ENCODE measurements at places on chromosomes 12 and 14.

DNA sequence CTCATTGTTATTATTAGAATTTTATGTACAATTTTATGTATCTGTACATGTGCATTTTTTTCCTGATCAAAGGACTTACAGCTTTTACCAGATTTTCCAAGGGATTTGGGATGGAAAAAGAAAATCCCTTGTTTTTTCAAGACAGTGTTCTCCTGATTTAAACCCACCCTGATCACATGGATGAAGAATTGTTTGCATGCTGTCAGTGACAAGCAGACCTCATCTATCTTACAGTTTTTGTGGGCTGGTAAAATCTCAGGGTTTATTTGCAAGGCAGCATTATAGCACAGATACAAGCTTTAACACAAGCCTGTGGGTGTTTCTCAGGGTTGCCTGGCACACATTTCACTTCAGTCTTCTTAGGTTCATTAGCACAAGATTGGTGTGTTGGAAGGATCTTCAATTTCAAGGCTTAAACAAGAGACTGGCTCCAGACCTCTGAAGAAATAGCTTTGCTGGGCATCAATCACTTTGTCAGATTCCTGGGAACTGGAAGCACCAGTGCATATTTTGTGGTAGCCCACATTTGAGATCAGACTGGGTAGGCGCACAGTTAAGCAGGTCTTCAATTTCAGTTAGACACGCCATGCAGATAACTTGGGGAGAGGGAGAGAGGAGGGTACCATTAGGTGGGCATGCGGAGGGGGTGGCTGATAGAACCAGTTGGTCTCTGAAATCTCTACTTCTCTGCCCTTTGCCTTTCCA, 118.0 kb downstream of the TBX5 start:
- no peak for DNase-seq

GRCh38 chr14:64584190-64584589, 34.4 kb downstream of the PPP1R36 start:
- no peak for DNase-seq

- DNase-seq: no peak
These were observed 8.3 kb upstream of the CHST11 start for GRCh38 chr12:104448451-104448850.

GRCh38 chr12:43044241-43044640, 454.7 kb upstream of the PRICKLE1 start:
- no peak for DNase-seq

GRCh38 chr14:81801921-81802320, 268.3 kb upstream of the SEL1L start:
- no peak for DNase-seq

DNA sequence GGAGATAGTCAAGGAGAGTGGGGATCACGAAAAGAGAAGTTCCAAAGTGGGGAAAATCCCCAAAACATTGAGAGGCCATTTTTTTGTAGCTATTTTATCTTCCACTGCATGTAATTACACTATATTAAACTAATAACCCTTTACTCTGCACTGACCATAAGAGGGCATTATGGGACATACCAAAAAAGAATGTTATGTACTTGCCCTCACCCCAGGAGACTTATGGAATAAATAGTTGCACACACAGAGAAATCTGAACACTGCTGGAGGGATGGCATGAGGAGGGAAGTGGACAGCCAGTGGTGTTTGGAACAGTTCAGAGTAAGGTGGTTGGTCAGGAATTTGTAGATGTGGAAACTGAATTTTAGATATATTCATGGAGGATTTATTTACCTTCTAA, 422.9 kb downstream of the SNAPC1 start:
- no peak for DNase-seq

DNA sequence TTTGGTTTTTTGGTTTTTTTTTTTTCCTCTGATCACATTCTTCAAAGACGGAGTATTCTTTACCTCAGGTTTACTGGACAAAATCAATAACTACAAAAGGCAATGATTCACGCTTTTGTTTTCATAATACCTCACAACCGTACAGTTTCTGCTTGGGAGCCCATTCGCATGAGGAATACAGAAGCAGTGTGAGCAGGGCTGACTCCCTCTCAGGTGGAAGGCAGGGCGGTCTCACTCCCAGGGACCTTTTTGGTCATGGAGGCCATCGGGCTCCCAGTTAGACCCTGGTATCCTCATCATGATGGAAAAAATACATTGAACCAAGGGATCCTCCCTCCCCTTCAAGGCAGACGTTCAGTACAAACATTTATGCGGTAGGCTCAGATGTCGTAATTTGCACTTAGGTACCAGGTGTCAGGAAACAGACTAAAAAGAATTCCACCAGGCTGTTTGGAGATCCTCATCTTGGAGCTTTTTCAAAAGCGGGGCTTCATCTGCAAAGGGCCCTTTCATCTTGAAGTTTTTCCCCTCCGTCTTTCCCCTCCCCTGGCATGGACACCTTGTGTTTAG, 19.0 kb upstream of the TIGAR start:
- no peak for DNase-seq

GRCh38 chr12:102110782-102111181, 9.1 kb downstream of the NUP37 start:
- no peak for DNase-seq

- DNase-seq: no peak
These were observed 22.2 kb downstream of the TMEM30B start for GRCh38 chr14:61258985-61259384.

GRCh38 chr12:98814254-98814653, 169.2 kb downstream of the APAF1 start:
- DNase-seq: no peak

DNA sequence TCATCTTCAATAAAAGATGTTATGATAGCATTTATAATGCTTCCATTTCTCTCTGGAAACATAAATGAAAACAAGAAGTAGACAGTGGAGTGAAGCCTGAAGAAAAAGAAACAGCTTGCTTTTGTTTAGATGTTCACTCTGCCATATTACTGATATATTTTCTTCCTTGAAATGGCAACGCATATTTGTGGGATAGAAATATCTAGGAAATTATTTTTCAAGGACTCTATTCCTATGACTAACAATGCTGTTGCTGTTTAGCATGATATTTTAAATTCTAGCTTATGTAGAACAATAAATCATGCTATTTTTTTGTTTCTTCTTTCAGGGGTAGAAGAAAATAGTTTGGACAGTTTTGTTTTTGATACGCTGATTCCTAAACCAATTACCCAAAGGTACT, 359.0 kb downstream of the NAV3 start:
- no peak for DNase-seq

DNA sequence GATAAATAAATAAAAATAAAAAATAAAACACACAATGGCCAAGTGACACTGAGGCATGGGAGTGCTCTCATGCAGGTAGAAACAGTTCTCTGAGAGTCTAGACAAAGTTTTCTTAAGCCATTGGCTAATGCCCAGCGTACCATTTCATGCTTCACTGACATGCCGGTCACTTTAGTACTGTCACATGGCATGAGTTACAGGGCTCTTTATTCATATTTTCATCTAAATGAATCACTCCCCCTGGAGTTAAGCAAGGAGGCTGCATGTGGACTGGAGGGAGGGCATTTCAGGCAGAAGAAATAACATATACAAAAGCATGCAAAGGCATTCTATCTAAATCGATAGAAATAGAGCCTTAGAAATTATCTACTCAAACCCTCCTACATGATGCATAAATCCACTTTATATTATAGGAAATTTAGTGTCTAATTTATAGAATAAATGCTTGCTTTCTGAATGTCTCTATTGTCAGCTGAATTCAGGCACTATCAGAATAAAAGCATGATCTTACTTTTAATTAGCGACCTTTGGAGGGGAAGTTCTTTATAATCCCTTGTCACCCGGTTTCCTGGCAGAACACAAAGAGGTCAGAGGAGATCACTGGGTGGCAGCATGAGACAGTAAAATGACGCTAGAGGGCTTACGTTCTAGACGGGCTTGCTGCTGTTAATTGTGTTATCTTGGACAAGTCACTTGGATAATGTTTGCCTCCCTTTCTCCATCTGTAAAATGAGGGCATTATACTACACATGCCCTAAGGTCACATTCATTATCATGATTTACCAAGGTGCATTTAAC, 17.5 kb downstream of the DYRK4 start:
- no peak for DNase-seq

DNA sequence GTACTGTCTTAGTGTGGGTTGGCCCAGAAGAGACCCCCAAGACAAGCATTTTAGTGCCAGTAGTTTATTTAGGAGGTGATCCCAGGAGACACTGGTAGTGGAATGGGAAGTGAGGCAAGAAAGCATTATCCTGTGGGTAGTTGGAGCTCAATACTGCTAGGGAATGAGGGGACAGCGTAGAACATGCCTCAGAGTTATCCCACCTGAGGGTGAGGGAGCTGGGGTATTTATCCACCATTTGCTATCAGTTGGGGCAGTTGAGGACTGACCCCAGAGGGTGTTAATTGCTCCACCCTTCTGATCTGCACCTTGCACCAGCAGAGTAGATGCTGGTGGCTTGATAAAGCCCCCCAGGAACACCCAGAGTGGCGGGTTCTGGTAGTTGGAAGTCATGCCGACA, 37.9 kb downstream of the RHOF start:
- no peak for DNase-seq

- no peak for DNase-seq
These were observed 141.6 kb downstream of the APAF1 start for GRCh38 chr12:98786653-98787052.

GRCh38 chr12:127262615-127263014, 1004.4 kb upstream of the TMEM132C start:
- no peak for DNase-seq

- no peak for DNase-seq
These were observed 44.4 kb downstream of the BICD1 start for GRCh38 chr12:32151086-32151485.

DNA sequence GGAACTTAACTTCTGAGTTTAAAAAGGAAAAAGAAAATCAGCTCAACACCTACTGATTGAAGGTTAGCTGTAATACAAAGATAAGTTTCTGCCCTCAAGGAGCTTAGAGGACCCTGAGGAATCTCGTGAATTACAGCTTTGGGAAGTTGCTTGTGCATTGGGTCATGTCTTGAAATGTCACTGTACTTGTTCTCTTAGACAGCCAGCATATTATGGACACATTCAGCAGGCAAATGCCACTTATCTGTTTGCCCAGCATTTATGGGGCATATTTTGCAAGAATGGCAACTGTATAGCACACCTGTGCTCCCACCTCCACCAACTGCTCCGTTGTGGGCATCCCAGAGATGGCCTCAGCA, 263.6 kb upstream of the CRY1 start:
- no peak for DNase-seq

GRCh38 chr12:98492580-98493140, 22.7 kb upstream of the TMPO start:
- DNase-seq: no peak

DNA sequence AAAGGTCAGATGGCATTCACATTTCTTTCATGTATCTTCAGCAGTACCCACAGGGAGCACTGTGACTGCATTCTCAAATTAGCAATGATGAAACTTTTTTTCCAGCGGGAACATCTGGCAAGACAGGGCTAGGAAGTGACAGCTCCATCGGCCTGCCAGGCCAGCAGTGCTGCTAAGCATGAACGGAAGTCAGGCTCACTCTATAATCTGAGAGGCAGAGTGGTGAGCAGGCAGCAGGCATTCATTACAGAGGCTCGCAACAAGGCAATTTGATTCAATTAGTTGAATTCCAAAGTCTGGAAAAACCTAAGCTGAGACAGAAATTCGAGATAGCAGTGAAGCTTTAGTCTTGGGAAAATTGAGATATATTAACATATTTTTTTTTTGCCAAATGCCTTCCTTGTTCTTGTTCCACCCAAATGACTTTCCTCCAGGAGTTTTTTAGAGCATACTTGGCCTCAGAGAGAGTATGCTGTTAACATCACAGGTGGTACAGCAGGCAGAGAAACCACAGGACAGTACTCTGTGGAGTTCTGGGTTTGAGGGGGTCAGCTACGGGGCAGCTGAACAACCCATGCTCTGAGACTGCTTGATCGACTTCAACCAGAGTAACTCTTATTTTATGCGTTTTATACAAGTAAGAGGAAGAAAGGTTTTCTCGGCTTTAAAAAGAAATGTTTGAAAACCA, 414.9 kb downstream of the APAF1 start:
- DNase-seq: no peak

- DNase-seq: no peak
These were observed 493.8 kb downstream of the NPAS3 start for GRCh38 chr14:33432407-33433023.

DNA sequence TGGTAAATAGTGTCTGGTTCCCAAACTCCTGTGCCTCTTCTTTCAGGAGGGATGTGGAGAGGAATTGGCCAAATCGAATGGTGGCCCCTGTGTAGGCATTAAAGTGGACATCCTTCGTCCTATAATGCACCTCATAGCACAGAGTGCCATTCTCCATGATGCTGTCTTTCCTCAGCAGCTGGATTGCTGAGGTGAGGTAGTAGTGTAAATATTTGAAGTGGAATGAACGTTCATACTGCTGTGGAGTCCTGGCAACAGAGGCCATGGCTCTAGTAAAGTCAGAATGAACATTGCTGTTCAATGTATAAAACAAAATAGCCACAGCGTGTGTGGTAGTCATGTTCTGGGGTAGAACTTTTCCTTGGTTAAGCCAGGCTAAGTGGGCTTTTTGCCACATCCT, 2.7 kb downstream of the ART4 start:
- DNase-seq: no peak

DNA sequence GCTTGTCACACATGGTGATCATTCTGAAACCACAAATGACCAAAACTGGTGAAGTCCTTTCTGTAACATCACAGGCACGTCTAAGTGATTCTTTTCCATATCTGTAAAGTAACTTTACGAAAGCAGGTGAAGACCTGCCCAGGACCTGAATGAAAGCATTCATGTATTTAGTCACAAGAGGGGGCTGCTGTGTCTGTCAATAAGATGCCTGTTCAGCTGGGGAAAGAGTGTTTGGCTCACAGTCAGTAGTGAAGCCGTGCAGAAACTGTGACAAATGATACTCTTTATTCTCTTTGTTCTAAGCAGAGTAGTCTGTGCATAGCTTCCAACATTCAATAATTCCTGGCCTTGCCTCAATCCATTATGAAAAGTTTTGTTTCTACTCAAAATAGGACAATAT, 373.5 kb upstream of the OR4E1 start:
- no peak for DNase-seq

DNA sequence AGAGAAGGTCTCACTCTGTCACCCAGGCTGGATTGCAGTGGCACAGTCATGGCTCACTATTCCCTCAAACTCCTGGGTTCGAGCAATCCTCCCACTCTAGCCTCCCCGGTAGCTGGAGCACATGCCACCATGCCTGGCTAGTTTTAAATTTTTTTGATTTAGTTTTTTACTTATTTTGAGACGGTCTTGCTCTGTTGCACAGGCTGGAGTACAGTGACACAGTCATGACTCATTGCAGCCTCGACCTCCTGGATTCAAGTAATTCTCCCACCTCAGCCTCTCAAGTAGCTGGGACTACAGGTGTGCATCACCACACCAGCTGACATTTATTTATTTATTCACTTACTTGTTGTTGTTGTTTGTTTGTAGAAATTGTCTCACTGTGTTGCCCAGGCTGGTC, 22.2 kb upstream of the DIP2B start:
- no peak for DNase-seq

DNA sequence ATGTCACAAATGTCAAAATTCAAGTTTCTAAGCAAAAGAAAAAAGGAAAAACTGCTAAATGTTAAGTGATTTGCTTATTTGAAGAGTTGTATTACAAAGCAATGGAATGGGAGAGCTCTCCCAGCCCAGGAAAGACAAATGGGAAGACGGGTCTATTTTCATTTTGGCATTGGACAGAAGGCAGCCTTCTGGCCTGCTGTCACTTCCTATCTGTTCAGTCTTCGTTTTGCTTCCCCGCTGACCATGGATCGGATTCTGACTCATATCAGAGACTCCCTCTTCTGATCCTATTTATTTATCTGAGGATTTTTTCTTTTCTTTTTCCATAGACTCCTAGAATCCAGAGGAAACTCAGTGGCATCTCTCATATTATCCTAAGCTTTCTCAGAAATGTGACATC, 634.9 kb downstream of the DIO2 start:
- no peak for DNase-seq

- no peak for DNase-seq
These were observed 123.3 kb downstream of the SSPN start for GRCh38 chr12:26318661-26319068.
